ENCODE measurements at places on chromosomes 6 and 20.

DNA sequence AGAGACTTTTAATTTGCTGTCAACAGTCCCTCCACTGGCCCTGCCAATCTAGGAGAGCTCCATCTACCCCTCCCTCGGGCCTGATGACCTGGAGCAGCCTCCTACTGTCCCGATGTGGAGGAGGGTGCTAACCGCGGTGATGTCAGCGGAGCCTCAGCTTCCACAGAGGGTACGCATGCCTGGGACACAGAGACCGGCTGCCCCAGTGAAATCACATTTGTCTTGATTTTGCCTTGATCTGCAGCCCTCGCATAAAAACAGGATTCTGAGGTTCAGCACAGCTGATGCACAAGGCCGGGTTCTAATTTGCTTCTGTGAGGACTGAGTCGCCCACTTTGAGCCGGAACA, 77.6 kb downstream of the STK35 start:
- DNase-seq = no peak

- DNase-seq = no peak
These were observed 67.1 kb downstream of the EPB41L2 start for GRCh38 chr6:130995783-130996447.

DNA sequence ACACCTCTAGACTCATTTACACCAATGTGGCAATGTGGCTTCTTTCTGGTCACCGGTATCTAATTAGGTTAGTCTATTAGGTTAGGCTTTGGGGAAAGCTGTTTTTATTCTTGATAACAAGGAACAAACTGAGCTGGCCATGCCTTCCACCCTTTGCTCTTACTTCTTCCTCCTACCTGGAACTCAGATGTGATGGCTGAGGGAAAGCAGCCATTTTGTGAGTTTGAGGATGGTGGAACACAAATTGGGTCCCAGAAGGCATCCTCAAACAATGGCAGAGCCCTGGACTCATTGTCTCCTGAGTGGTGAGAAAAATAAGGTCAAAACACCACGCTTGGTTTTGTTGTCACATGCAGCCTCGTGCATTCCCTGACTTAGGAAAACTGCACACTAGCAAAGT, 7.7 kb downstream of the CDH4 start:
- no peak for DNase-seq

DNA sequence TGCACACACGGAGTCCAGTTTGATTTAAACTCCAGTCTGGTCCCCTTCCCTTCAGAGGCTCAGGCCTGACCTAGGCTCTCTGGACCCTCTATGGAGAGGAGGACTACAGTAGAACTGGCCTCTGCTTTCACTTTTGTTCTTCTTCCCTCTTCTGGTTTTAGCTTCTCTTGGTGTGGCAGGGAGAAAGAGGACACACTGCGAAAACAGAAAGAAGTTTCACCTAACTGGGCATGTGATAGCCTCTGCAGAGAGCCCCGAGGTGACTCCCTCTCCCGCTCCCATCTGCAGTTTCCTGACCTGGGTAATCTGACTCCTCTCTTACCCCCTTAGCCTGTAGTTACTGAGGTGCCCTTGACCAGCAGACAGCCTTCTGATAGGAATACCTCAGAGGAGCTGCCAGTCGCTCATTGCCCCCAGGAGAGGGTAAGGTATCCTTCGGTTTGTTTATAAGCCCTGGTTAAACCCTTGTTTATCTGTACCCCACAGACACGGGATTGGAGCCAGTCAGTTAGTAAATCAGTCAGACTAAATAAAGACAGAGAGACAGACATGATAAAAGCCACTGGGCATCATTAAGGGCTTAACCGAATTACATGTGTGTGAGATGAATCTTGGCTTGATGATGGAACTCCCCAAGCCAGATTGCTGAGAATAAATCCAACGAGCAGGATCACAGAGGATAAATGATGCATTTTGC, 12.0 kb upstream of the DTNBP1 start:
- DNase-seq = no peak

- no peak for DNase-seq
These were observed 159.8 kb upstream of the SUPT3H start for GRCh38 chr6:45537539-45537938.

DNA sequence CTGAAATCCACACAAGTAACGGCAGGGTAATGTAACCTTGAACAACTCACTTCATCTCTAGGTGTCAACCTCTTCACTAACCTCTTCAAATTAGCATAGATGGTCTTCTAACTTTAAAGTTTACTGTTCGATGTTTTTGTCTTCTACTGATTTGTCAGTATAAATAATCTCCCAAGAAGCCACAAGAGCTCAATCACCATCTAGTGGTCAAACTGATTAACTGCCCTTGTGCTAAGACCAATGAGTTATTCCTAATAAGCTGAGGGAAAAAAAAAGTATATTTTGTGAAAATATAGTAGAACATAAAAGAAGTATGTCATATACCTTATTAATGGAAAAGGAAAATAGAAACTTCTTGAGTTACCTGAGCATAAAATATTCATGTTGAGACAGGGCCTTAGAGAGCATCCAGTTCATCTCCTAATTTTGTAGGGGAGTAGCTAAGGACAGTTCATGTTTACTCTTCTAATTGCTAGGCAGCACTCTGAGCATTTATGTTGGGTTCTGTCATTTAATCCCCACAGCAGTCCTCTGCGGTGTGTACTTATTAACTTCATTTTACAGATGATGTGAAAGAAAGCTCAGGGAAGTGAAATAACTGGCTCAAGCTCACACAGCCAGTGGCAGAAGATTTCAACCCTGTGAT, 317.1 kb downstream of the ESR1 start:
- no peak for DNase-seq

- DNase-seq = no peak
These were observed 11.8 kb upstream of the STXBP5 start for GRCh38 chr6:147192278-147192911.

- DNase-seq = no peak
These were observed 684 bp upstream of the MED23 start for GRCh38 chr6:131628726-131629125.

GRCh38 chr20:49507741-49508434, 25.4 kb upstream of the KCNB1 start:
- DNase-seq = no peak

DNA sequence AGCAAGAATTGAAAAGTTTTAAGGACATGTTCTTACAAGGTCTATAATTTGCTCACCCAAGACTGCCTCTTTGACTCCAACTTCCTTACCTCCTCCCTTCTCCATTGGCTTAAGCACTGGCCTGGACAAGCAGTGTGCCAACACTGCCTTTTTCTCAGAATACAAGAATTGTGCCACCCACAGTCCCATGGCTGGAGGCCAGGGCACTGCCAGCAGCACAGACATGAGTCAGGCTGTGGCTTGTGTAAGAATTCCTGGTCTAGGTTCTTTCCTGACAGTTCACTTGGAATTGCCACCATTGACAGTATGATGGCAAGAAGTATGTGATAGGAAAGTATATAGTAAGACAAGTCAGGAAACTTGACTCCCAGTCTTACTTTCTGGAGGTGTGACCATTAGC, 202.7 kb upstream of the MARCKS start:
- peak; percentile 71 for DNase-seq

DNA sequence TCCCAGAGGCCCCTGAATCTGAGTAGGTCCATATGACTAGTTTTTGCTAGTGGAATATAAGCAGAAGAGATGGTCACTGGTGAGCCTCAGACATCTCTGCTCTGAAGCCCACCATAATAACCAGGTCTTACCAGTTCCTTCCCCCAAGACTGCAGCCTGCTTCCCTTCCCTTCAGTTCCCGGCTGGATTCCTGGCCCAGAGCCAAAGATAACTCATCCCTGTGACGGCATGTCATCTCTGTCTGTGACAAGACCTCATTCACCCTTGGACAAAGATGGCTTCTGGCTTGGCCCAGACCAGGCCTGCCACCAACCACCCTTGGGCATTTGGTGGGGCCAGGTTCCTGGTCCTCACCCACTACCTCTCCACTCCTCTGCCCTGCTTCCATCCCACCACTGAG, 145.5 kb upstream of the TOP1 start:
- no peak for DNase-seq

DNA sequence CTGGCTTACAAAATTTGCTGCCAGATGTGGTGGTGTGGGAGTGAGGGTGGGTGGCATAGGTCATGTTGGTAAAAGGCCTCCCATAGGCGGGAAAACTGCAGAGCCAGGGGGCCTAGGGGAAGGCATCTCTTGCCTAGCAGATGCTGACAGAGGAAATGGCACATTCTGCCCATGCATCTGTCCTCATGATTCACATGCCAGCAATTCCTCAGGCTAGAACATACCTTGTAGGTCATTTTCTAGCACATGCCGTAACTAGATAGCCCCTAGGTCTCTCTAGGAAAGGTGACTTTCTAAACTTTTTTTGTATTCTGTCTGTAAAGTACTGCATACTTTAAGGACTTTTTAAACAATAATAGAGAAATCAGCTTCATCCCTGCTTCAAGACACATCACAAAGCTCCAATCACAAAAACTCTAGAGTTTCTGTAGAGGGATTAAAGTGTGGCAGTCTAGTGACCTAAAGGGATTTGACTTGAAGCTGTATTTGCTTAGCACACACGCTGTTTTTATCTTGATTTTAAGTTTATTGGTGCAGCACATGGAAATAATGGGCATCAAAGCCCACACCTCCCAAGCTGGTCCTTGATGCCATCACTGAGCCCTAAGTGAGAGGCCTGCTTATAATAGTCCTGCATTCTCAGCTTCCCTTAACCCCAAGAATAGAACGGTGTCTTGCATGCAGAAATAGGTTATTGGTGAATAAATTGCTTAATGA, 55.2 kb downstream of the ANKEF1 start:
- DNase-seq = no peak
